Thoracic aorta (tissue), 2 donors: ENCODE measurements at places on chromosomes 4 and X.

- no peaks in the 10 kb centered on the region for H3K4me1 ChIP-seq
- no peak overlapping the region for H3K27ac ChIP-seq
- H3K27me3 ChIP-seq: no peaks in the 10 kb centered on the region
- H3K4me3 ChIP-seq: no peak overlapping the region
- DNase-seq: no peak
Observed at GRCh38 chrX:21728276-21728968, 29.5 kb downstream of the SMPX start.

- no peak for DNase-seq
- H3K4me3 ChIP-seq: no peak overlapping the region
- no peaks in the 10 kb centered on the region for H3K27me3 ChIP-seq
- H3K27ac ChIP-seq: no peak overlapping the region
Observed at GRCh38 chr4:182828360-182829025, 88.7 kb downstream of the DCTD start.

- no peak overlapping the region for H3K27ac ChIP-seq
- H3K4me3 ChIP-seq: no peak overlapping the region
- no peaks in the 10 kb centered on the region for H3K36me3 ChIP-seq
- no peak for DNase-seq
- H3K4me1 ChIP-seq: peaks cover 39% of the 10 kb centered on the region
Observed at GRCh38 chrX:11381464-11381863, 88.3 kb downstream of the AMELX start.

- H3K4me3 ChIP-seq: no peak overlapping the region
- no peaks in the 10 kb centered on the region for H3K27me3 ChIP-seq
- no peaks in the 10 kb centered on the region for H3K4me1 ChIP-seq
- no peaks in the 10 kb centered on the region for H3K36me3 ChIP-seq
Observed at GRCh38 chrX:114626323-114626722, 42.4 kb downstream of the HTR2C start.

DNA sequence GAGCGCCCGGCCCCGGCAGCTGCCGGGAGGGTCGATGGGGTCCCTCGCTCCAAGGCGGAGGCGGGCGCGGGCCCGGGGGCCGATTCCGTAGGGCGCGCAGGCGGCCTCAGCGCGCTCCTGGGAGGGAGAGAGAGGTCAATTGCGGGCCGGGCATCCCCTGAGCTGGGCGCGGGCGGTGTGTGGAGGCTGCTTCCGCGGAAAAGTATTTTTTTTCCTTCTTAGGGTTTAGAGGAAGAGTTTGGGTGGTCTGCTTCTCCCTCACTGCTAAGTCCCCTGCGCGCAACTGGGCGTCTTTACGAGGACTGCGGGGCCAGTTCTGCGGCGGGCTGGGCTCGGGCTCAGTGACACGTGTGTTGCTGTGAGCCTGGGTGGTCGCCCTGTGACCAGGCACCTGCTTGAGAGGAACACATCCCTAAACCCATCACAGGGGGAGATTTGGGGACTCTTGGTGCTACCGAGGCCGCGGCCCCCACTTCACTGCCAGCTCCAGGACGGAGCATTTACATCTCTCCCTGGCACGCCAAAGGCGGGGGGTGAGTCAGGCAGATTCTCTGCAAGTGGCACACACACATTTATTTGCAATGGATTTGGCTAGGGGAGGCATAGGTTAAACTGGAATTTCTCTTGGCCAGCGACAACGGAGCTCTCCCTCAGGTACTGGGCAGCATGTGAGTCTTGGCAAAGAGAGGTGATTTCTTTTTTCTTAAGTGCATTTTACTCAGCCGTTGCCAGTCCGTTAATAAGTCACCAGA is 151.2 kb upstream of the SLC4A4 start:
- H3K27ac ChIP-seq: peak overlapping the region; percentile 69
- H3K36me3 ChIP-seq: no peaks in the 10 kb centered on the region
- no peak for DNase-seq

DNA sequence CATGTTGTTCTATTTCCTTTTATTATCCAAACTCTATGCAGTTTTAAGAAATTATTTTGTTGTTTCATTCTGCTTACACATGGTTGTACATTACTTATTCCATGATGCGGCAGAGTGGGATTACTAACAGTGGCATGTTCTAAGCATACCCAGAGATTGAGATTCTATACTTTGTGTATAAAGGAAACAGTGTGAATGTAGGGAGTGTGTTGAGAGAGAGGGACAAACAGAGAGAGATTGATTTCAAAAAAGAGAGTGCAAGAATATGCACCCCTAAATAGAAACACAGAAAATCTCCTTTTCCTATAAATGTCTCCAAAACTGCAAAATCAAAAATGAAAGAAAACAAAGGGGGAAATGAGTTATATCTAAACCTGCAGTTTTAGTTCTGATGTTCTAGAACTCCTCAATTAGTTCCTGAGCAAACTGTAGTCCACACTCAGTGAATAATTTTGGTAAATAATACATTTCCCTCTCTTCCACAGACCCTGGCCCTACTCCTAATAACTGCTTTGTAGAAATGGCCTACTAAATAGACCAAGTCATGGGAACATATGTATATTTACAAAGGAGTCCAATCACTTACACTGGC is 31.0 kb downstream of the SLC9B1 start:
- no peaks in the 10 kb centered on the region for H3K27me3 ChIP-seq
- no peaks in the 10 kb centered on the region for H3K4me1 ChIP-seq
- H3K27ac ChIP-seq: no peak overlapping the region
- no peak overlapping the region for H3K4me3 ChIP-seq

GRCh38 chr4:52199574-52200338 is 148.7 kb downstream of the SPATA18 start:
- H3K4me3 ChIP-seq: no peak overlapping the region
- H3K27me3 ChIP-seq: no peaks in the 10 kb centered on the region
- H3K4me1 ChIP-seq: no peaks in the 10 kb centered on the region
- no peaks in the 10 kb centered on the region for H3K36me3 ChIP-seq

- no peak for DNase-seq
- H3K27me3 ChIP-seq: no peaks in the 10 kb centered on the region
- no peak overlapping the region for H3K27ac ChIP-seq
Observed at GRCh38 chr4:15244354-15244753, 183.5 kb upstream of the C1QTNF7 start.

DNA sequence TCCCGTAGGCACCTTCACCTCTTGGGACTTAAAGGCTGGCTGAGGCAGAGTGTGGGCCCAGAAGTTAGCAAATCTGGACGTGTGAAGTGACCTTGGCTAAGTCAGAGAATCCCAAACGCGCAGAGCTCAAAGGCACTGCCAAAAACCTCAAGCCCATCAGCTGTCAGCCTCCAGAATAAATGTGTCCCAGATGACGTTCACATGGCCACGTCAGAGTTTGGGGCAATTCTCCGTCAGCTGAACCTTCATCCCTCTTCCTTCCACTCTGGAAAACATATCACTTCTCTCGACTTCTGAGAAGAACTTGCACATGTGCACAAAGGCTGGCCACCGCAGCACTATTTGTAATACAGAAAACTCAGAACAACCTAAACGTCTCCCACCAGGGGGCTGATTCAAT is 35.7 kb upstream of the APLN start:
- H3K36me3 ChIP-seq: no peaks in the 10 kb centered on the region
- H3K4me3 ChIP-seq: no peak overlapping the region
- no peaks in the 10 kb centered on the region for H3K4me1 ChIP-seq
- no peaks in the 10 kb centered on the region for H3K27me3 ChIP-seq
- DNase-seq: no peak

GRCh38 chrX:19237901-19238300 is 105.8 kb upstream of the PDHA1 start:
- no peak overlapping the region for H3K27ac ChIP-seq
- no peaks in the 10 kb centered on the region for H3K4me1 ChIP-seq
- H3K36me3 ChIP-seq: no peaks in the 10 kb centered on the region
- no peak for DNase-seq
- H3K27me3 ChIP-seq: no peaks in the 10 kb centered on the region

DNA sequence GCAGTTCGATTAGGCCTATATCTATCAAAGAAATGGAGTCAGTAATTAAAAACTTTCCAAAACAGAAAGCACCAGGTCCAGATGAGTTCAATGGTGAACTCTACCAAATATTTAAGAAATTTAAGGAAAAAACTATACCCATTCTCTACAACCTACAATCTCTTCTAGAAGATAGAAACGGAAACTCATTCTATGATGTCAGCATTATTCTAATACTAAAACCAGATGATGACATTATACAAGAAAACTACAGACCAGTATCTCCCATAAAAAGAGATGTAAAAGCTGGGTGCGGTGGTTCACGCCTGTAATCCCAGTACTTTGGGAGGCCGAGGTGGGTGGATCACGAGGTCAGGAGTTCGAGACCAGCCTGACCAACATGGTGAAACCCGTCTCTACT is 29.5 kb upstream of the BDH2 start:
- H3K4me1 ChIP-seq: no peaks in the 10 kb centered on the region
- H3K36me3 ChIP-seq: no peaks in the 10 kb centered on the region
- DNase-seq: no peak
- H3K4me3 ChIP-seq: no peak overlapping the region
- no peak overlapping the region for H3K27ac ChIP-seq

DNA sequence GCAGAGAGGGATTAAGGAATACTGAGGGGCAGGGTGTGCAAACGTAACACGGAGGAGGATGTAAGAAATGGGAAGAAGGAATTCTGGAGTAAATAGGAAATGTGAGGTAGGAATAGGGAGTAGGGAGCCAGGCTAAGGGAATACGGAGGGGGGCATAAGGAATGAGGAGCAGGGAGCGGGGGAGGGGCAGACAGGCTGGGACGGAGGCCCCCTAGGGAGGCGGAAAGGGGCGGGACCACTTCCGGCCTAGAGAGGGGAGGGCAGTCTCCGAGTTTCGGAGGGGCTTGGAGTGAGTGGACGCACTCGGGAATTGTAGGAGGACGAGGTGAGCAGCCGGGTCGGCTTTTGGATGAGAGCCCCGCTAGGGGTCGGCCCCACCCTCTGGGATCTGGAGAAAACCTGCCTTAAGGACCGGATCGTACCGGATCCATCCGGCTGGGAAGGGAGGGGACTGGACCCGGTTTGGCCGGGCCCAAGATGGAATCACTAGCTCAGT is 612 bp downstream of the MAGED2 start:
- peak overlapping the region; percentile 79 for H3K27ac ChIP-seq
- peak overlapping the region; percentile 87 for H3K4me3 ChIP-seq
- no peak for DNase-seq
- H3K27me3 ChIP-seq: no peaks in the 10 kb centered on the region

DNA sequence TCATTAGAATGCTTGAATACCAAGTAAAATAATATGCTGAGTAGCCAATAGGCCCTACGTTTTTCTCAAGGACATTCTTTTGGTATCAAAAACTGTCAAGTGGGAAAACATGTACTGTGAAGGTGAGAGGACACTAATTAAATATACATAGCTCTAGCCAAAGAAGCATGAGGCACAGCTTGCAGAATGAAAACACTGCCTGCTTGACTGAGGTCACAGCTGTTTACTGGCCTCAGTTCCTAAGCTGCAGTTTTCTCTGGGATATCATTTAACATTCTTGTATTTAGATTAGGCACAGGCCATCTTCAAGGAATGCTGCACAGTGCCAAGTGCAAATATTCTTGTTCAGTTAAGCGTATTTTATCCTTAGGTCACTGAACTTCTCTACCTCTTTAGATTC is 78.6 kb downstream of the NAP1L3 start:
- no peaks in the 10 kb centered on the region for H3K27me3 ChIP-seq
- no peak overlapping the region for H3K27ac ChIP-seq
- H3K4me3 ChIP-seq: no peak overlapping the region
- no peak for DNase-seq

DNA sequence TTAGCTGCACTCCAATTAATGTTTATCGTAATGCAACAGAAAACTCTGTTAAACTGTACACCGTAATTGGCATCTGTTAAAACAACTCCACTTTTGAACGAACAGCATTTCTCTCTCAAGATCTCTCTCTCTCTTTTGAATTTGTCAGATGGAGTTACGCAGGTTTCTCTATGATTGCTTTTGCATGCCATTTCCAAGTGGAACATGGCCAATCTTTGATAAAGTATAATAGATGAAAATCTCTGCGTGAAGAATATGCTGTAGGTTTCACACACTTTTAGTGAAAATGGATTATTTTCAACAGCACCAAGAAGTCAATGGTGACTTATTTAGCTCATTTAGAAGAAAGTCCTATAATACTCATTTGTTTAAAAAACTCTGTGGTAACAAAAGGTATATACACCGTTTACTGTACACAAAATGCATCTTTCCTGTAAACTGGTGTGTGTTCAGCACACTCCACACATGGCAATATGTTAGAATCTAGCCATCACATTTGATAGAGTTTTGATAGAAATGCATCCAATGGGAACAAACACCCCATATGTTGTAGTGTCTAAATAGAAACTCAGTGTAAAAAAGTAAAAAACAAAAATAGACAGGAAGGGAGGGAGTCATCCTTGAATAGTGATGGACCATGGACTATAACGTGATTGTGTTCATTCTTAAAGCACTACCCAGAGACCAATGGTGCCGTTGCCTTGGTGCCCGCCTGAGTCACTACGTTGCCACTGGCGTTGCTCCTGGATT is 5.8 kb upstream of the FGFBP2 start:
- no peaks in the 10 kb centered on the region for H3K27me3 ChIP-seq
- H3K27ac ChIP-seq: no peak overlapping the region
- H3K36me3 ChIP-seq: no peaks in the 10 kb centered on the region
- no peak overlapping the region for H3K4me3 ChIP-seq
- H3K4me1 ChIP-seq: no peaks in the 10 kb centered on the region

DNA sequence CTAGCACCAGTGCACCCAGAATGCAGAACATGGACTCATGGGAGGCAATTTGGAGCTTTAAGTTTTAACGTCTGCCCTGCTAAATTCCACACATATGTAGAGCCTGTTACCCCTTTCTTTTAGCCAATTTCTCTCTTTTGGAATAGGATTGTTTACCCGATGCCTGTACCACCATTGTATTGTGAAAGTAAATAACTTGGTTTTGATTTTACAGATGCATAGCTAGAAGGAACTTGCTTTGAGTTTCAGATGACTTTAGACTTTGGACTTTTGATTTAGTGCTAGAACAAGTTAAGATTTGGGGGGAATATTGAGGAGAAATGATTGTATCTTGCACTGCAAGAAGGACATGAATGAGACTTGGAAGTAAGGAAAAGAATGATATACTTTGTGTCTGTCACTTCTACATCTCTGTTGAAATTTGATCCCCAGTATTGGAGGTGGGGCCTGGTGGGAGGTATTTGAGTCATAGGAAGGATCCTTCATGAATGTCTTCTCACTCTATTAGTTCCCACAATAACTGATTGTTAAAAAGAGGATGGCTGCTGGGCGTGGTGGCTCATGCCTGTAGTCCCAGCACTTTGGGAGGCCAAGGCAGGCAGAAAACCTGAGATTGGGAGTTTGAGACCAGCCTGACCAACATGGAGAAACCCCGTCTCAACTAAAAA is 794.8 kb upstream of the LCORL start:
- no peak overlapping the region for H3K4me3 ChIP-seq
- no peak for DNase-seq
- no peak overlapping the region for H3K27ac ChIP-seq

DNA sequence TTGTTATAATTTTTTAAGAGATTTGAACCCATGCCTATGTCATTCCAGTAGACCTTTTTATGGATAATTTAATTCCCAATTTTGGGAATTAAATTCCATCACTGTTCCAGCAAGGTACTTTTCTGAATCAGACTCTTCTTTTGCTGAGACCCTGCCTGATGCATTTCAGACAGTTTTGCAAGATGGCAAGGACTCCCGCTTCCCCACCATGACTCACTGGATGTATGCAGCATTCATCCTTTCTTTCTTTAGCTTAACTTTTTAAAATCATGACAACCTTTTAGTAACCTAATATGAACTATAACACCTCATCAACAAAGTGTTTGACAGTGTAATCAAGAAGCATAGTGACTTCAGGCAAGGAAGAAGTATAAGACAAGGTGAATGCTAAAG is 178.1 kb upstream of the LEF1 start:
- H3K36me3 ChIP-seq: no peaks in the 10 kb centered on the region
- H3K27ac ChIP-seq: no peak overlapping the region
- no peak overlapping the region for H3K4me3 ChIP-seq
- DNase-seq: no peak

GRCh38 chr4:119116021-119116420 is 19.6 kb upstream of the MYOZ2 start:
- no peaks in the 10 kb centered on the region for H3K27me3 ChIP-seq
- no peak overlapping the region for H3K4me3 ChIP-seq
- H3K4me1 ChIP-seq: peaks cover 23% of the 10 kb centered on the region
- no peak for DNase-seq
